ENCODE measurements at places on chromosomes 13 and 19.
A peak's percentile ranks its signal among the peaks of the same experiment; 100 is the strongest.

GRCh38 chr19:11697284-11697855, 41.4 kb downstream of the ZNF823 start:
- DNase-seq = no peak

GRCh38 chr13:27283906-27284493, 13.4 kb downstream of the RASL11A start:
- no peak for DNase-seq

GRCh38 chr13:57748096-57748495, 116.6 kb downstream of the PCDH17 start:
- DNase-seq = no peak

DNA sequence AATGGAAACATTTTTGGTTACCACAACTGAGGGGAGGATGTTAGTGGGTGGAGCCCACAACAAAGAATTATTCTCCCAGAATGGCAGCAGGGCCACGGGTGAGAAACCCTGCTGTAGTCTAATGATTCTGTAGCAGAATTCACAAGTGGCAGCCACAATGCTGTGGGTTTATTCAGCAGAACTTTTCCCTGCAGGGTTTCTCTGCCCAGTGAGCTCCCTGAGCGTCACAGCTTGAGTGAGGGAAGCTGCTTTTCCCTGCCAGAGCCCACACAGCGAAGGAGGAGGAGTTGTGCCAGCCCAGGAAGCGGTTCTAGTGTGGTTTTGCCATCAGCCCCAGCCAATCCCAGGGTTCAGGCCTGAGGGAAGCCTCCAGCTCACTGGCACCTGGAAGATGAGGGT, 4.4 kb downstream of the ATP12A start:
- no peak for DNase-seq

- no peak for DNase-seq
Observed at GRCh38 chr13:71368336-71368735, 498.7 kb downstream of the DACH1 start.

DNA sequence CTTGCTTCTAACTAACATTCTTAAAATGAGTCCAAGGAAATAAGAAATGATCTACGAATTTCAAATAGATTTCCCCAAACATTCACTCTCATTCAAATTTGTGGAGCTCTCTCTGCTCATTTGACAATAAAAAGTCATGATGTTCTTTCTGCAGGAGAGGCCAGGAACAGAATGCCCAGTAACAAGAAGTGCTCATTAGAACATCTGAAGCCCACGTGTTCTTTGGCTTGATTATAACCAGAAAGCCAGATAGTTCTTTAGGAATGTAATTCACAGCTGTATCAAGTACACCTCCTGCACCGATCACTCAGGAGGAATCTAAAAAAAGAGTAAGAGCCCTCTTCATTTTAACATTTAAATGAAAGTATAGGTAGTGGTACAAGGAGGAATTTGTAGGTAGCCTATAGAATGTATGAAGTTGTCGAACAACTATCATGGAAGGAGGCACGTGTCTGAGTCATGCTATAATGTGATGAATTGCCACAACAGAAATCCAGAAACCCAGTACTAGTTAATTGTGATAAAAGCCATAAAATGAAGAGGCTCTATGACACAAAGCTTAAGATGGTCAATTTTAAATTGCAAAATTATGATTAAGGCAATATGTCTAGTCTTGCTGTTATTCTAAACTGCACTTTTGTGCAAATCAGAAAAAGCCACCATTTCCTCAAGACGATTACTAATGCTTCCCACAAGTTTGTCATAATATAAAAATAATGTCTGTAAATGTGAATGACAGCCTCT, 12.8 kb downstream of the MEDAG start:
- DNase-seq = no peak

DNA sequence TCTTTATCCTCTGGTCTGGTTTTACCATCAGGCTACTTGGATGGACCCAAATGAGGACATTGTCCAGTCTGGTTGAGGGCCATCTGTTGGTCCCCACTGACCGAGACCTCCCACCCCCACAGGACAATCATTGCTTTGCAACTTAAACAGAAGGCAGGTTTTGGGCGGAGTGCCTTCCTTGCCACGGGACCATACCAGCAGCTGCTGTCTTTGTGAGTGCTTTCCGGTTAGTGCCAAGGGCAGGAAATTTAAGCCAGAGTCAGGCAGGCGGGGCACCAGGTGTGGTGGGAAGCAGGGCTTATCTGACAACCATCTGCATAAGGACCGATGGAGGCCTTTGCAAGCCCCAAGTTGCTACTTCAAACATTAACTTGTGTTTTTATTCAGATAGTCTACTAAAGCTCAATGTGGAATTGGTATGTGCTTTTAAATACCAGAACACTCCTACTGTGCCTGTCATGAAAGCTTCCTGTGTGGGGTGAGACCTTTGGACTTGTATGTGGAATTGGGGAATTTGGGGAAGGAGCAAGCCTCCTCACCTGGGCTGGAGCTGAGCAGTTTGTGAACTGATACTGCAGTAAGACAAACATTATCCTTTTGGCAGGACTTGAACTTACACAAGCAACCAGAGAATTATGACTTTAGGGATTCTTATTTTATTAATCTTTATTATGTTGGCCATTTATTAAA, 39.3 kb upstream of the UBE2L5 start:
- no peak for DNase-seq

- DNase-seq = no peak
Observed at GRCh38 chr19:1213391-1214286, 8.1 kb downstream of the STK11 start.

DNA sequence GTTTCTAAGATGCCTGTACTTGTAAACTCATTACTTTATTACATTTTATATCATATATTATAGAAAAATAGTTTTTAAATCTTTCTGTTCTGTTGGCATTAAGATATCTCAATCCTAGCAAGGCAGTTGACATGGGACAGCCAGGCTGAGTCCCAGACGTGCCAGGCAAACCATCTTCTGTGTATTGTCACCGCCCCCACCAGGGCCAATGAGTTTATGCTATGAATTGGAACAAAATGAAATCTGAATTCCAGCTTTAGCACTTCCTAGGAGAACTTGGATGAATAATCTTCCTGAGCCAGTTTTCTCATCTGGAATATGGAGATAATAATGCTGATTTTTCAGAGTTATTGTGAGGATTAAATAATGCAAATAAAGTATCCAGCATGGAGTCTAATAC, 79.9 kb upstream of the GSX1 start:
- DNase-seq = peak; percentile 8

DNA sequence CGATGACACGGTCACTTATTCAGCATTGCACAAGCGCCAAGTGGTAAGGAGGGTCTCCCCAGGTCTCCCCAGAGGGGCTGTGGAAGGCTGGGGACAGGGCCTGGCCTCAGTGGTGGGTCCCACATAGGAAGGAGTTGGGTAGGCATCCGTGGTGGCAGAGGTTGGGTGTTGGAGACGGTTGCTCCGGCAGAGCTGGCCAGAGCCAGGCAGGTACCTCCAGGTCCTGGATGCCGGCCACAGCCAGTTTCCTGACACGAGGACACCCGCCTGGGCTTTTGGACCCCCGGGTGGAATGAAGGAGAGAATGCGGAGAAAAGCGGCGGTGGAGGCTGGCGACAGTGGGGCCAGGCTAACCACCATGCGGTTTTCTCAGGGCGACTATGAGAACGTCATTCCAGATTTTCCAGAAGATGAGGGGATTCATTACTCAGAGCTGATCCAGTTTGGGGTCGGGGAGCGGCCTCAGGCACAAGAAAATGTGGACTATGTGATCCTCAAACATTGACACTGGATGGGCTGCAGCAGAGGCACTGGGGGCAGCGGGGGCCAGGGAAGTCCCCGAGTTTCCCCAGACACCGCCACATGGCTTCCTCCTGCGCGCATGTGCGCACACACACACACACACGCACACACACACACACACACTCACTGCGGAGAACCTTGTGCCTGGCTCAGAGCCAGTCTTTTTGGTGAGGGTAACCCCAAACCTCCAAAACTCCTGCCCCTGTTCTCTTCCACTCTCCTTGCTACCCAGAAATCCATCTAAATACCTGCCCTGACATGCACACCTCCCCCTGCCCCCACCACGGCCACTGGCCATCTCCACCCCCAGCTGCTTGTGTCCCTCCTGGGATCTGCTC, 1.3 kb upstream of the FFAR1 start:
- no peak for DNase-seq

- DNase-seq = no peak
Observed at GRCh38 chr13:98344392-98344791, 167.3 kb upstream of the RNF113B start.

DNA sequence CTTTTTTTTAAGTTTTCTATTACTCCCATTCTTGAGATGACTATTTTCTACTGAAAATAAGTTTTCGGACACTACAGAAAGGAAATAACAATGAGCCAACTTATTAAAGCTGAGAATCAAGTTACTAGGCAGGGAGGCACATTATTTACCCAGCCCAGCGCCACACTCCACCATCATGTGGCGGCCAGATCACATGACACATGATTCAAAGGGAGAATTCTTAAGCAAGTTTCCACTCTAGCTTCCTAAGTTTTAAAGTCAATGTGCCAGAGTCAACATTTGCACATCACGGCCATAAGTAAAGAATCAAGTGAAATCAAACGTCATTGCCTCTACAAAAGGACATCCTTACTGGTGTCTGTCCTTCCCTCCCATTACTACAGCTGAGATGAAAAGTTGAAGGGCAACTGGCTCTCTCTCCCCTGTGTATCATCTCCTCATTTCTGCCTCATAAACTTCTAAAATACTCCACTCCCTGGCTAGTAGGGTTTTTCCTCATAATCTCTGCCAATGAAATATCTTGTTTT, 81.7 kb downstream of the KLF12 start:
- DNase-seq = no peak

DNA sequence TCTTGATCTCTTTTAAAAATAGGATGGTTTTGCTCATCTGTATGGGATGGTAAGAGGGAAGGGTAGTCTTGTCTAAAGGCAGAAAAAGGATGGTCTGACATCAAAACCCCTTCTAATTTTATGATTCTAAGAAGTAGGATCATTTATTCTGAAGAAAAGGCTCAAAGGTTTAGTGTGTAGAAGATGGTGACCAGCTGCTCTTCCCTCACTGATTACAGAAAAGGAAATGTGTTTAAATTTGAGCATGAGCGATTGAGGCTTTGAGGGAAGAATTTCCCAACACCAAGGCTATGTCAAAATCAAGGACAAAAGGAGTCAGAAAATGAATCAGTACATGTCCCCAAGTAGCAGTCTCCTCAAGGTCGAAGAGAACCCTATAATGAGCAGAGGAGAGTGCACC, 909.8 kb downstream of the EFNB2 start:
- DNase-seq = no peak

- no peak for DNase-seq
Observed at GRCh38 chr13:23159760-23160637, 20.8 kb upstream of the SGCG start.

DNA sequence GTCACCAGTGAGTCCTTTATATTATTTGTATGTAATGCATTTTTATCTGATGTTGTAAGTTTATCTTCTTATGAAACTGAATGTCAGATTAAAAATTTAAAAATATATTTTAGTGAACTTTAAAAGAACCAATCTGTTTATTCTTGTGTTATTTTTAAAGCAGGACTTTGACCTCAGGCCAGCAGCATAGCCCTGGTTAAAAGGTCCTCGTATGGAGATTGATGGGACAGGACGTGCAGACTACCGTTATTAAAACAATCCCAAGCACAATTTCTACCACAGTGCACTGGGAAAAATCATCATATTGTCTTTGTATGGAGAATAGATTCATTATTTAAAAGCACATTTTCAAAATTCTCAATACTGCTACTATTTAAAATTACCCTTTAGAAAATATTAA, 573.8 kb upstream of the ARGLU1 start:
- DNase-seq = no peak

DNA sequence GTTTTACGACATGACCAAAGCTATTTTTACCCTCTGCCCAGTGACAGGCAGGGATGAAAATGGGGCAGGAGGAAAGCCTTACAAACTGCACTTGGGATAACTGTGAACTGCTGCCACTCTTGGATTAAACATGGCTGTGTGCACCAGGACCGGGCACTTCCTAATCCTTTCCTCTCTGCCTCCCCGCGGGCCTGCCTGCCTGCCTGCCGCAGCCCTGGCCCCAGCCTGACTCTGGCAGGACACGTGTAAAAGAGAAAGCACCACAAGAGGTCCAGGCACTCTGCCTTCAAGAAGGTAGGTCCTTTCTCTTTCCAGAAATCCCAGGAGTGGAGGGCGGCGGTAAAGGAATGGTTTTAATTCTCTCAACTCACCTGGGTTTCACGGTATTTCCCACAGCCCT, 4.8 kb downstream of the TSHZ3 start:
- no peak for DNase-seq

DNA sequence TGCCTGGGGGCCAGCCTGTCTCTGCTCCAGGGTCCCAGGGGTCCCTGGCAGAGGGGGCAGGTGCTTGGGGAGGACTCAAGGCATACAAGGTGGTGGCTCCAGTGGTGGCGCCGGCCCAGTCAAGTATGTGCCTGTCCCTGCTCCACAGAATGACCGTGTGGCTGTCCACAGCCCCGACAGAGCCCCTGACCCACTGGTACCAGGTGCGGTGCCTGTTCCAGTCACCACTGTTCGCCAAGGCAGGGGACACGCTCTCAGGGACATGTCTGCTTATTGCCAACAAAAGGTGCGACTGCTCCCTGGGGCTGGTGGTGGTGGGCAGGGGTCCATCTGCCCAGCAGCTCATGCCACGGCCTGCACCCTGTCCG, 8.2 kb downstream of the YIPF2 start:
- no peak for DNase-seq

- DNase-seq = no peak
Observed at GRCh38 chr13:99226513-99226912, 25.9 kb downstream of the UBAC2 start.

DNA sequence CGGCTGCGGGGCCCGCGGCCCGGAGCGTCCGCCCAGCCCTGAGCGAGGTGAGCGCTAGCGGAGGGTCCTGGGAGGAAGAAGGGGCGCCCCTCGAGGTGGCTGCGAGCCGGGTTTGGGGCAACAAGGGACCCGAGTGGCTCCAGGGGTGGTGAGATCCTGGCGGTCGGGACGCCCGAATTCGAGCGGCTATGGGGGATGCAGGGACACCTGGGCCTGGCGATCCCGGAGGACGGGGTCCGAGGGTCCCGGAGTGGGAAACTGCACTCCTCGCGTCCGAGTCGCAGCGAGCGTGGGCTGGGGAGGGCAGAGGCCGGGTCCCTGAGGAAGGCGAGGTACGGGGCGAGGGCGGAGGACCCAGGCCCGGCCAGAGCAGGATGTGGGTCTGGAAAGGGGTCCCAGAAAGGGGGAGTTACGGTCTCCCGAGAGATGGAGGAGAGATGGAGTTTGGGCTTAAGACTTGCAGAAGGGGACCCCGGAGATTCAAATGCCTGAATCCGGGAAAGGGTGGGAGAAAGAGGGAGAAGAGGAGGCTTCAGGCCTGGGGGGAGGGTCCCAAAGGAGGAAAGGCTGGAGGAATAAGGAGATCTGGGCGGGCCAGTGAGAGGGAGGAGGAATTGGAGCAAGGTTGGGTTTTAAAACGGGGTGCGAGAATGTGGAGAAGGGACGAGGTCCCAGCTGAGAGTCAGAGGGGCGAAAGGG, 542 bp downstream of the CACNG7 start:
- no peak for DNase-seq

DNA sequence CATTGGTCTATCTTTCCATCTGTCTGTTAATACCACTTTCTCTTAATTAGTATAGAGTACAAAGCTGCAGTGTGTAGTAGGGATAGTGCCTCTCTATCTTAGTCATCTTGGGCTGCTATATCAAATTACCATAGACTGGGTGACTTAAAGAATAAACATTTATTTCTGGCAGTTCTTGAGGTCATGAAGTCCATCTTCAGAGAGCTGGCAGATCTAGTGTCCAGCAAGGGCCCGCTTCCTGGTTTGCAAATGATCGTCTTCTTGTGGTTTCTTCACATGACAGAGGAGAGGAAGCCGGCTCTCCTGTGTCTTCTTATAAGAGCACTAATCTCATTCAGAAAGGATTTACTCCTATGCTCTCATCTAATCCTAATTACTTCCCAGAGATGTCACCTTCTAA, 6.1 kb downstream of the ZNF700 start:
- DNase-seq = no peak

All from NCI-H1694 treated with DMSO at 0.1 percent for 48 hours (cell line).